ENCODE measurements at places on chromosomes 7 and 10.

GRCh38 chr10:71771821-71772617 is 1.3 kb downstream of the VSIR start:
- peak; percentile 68 for DNase-seq

DNA sequence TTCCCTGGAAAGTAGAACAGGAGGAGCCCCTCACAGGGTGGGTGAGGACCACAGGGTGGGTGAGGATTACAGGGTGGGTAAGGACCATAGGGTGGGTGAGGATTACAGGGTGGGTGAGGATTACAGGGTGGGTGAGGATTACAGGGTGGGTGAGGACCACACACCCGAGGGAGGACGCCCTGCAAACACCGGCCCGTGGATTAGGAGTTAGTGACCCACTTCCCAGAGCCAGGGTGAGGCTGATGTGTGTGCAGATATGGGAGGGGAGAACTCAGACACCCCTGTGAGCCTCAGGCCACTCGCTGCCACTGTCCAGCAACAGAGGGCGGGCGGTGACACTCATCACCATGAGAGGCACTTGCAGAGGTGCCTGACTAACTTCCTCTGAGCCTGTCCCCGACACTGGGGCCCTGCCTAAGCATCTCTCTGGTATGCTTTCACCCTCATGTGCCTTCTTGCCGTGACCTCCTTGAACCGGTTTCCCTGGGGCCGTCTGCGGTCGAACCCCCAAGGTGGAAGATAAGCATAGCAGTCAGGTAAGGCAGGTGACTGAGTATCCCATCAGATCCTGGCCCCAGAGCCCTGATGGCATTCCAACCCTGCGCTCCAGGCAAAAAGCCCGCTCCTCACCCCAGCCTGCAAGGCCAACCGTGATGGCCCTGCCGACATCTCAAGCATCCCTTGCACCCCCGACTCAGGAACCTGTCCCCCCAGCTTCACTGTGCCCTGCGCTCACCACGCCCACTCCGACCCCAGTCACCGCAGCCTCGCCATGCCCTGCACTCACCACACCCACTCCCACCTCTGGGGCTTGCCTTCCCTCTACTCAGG is 74.1 kb downstream of the FAM53B start:
- DNase-seq = no peak

GRCh38 chr7:18532813-18533212 is 37.3 kb downstream of the HDAC9 start:
- no peak for DNase-seq

DNA sequence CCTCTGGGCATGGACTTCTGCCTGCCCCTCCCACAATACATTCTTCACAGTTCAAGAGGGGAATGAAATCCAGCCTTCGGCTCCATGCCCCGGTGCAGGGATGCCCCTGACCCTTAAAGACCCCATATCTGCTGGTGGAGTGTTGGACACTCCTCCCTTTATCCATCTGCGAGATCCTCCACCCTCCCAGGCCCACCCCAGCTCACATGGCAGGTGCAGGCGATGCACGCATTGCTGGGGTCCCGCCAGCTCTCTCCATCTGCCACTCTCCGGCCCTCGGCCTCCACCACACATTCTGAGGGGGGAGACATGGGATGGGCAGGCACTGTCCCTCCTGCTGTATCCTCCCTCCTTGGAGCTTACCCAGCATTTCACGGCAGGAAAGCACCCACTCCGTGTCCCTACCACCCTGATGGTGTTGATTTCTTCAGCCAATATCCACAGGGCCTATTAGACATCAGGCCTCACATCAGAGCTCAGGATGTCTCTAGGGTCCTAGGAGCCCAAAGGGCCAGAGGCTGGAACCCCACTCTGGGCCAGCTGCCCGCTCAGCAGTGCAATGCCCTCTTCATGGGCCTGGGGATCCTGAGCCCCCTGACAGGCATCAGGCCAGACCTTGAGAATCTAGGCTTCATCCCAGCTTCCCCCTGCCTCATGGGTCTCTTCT is 18.3 kb downstream of the ATP6V1F start:
- peak; percentile 61 for DNase-seq

DNA sequence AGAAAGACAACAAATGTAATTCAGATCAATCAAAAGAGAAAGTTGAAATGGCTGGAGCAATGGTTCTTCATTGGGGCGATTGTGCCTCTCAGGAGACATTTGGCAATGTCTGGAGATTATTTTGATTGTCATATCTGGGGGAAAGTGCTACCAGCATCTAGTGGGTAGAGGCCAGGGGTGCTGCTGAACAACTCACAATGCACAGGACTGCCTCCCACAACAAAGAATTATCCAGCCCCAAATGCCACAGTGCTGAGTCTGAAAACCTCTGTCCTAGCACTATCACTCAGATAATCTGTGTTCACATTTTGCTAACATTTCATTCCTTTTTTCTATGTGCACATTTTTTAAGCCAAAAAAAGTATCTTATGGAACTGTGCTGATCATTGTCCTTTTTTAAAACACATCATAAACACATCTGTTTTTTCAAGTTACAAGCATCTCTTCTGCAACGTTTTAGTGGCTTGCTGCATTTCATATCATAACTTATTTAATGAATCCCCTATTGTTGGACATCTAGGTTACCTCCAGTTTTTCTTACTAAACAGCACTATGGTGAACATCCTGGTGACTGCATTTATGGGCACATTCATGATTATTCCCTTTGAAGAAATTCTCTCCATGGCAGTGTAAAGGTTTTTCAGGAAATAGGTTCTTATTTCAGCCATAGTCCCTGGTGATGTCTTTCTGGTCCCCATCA is 114.2 kb downstream of the C10orf105 start:
- DNase-seq = no peak

Measured in chondrocyte (in vitro differentiated cells).